ENCODE measurements at places on chromosomes 1 and 21.
A peak's percentile ranks its signal among the peaks of the same experiment; 100 is the strongest.

DNA sequence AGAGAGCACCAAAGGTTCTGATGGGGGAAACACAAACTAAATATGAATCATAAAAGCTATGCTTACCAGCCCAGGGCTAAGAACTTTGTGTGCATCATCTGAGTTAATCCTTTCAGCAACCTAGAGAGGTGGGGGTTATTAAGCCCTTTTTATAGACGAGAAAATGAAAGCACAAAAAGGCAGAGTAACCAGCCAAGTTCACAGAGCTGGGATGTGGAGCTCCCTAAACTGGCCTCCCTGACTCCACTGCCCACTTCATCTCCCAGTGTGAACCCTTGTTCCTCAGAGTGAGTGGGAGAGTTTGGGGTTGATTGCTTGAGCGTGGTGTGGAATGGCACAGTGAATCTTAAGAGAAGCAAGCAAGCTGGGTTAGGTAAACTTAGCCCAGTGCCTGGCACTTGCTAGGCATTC, 10.8 kb upstream of the BCAR3 start:
- DNase-seq = no peak

- DNase-seq = no peak
Observed at GRCh38 chr1:40880813-40881549, 18.8 kb upstream of the CITED4 start.

DNA sequence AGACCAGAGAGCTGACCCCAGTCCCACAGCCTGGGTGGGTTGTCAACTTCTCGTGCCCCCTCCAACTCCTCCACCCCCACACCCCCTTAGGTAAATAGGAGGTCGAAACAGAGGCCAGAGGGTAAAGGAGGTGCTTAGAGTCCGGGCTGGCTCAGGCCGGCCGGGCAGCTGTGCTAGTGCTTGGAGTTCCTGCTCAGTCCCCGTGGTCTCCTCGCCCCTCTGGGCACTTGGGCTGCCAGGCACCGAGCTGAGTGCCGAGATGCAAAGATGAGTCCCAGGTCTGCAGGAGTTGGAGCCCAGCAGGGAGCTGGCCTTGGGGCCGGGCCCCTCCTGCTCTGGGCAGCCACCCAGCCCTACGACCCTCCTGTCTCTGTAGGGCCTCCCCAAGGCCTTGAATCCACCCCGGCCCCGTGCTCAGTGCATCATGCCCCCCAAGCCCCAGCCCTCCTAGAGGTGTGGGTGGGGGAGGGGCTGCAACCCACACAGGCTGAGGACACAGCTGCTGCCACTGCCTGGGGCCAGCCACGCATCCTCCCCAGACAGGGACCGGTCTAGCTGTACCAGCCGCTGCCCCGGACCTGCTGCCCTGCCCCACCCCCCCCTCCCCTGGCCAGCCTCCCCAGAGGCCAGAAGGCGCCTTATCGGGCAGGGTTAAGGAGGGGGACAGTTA, 1.9 kb downstream of the SMIM1 start:
- no peak for DNase-seq

- no peak for DNase-seq
Observed at GRCh38 chr1:101967871-101968270, 28.9 kb downstream of the OLFM3 start.

DNA sequence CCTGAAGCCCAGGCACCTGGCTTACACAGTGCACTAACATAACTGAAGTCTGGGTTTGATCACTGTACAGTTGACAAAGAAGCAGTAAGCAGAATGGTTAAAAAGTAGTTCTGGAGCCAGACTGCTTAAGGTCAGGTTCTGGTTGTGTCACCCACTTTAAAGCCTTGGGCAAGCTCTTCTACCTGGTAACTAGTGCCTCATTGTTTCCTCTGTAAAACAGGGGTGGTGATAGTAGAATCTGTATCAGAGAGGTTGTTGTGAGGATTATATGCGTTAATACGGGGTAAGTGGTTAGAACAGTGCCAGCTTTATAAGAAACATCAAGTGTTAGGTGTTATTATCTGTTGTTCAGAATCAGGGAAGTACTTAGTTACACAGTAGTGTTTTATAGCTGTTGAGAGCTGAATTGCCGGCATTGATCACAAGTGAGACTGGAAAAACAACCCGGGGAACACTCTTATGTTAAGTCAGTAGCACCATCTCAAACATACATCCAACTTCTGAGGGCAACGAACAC, 3.7 kb downstream of the BACH1 start:
- peak; percentile 7 for DNase-seq

DNA sequence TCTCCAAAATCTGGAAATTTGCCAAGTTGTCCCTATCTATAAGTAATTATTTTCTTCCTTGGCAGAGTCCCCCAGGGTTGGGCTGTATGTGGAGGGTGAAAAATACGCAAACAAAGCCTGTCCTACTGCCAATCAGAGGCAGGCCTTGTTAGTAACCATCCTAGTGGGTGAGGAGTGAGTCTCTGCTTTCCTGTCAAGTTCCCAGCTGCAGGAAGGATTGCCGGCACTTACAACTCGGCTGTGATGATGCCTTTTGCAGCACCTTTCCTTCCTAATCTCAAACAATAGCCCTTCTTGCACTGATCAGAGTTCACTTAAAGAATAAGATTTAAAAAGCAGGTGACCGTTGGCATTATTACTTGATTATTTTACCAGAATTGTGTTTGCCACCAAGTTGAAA, 31.3 kb upstream of the FGGY start:
- DNase-seq = no peak

GRCh38 chr21:16159213-16159970, 429.6 kb downstream of the USP25 start:
- no peak for DNase-seq

DNA sequence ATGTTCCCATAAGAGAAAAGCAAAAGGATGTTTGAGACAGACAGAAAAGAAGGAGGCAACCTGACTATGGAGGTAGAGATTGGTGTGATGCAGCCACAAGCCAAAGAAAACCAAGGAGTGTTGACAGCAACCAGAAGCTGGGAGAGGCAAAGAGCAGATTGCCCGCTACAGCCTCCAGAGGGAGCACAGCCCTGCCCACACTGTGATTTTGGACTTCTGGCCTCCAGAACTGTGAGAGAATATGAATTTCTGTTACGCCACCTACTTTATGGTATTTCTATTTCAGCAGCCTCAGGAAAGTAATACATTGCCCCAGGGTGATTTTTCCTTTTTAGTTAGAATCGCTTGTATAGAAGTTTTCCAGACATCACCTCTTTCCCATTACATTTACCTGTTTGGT, 28.4 kb downstream of the SLAMF6 start:
- DNase-seq = no peak

GRCh38 chr1:157069601-157070000, 24.1 kb upstream of the ARHGEF11 start:
- DNase-seq = no peak

DNA sequence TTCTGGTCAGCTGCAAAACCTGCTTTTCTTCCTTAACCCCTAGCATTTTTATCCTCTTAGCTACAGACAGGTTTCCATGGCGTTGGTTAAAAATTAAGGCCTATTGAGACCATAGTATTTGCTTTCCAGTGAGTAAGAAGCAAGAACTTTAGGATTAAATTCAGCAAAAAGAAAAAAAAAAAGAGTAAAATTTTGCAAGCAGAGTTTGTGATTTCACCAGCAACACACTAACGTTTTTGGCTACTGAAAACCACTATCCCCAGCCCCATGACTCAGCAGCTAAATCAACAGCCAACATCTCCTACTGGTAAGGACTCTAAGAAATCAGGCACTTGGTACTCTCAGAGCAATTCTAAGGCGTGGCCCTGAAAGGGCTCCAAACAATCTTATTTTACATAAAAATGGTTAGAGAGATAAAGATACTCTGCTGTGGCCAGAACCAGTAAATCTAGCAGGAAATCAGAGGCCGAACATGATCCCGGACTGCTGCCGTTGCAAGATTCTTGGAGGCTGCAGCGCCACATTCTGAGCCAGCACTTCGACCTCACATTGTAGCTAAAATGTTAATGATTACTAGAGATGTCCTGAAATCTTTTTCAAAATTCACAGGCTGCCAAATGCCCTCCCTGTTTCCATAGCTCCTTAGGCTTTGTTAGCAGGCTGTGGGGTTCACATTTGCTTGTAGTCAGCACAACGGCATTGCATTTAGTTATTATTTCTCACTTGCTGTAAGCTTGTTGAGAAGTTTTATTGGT, 1.6 kb upstream of the ENO1 start:
- no peak for DNase-seq

DNA sequence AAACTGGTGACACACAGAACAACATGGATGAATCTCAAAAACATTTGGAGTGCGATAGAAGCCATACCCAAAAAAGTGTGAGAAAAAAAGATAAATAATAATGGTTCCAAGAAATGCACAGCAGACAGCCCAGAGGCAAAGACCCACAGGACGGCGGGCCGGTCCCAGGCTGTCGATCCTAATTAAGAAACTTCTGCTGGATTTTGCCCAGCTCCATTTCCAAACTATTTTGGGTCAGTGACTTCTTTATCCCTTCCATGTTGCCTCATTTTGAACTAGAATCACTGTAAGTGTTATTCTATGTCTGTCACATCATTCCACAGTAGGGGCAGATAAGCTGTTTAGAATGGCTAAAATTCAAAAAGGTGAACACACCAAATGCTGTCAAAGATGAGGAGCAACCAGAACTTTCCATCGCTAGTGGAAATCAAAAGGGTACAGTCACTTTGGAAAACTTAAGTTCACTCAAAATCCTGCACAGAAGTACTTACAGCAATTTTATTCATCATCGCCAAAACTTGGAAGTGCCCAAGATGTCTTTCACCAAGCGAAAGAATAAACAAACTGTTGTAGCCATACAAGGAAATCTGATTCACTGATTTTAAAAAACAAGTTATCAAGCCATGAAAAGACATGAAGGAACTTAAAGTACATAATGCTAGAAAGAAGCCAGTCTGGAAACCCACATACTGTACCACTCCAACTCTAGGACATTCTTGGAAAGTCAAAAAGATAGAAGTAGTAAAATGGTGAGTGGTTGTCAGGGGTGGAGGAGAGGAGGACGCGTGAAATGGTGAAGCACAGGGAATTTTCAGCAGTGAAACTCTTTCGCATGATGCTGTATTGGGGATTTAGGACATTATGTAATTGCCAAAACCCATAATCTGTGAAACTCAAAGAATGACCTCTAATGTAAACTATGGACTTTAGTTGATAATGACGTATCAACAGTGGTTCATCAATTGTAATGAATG, 7.5 kb downstream of the NBPF1 start:
- DNase-seq = no peak

DNA sequence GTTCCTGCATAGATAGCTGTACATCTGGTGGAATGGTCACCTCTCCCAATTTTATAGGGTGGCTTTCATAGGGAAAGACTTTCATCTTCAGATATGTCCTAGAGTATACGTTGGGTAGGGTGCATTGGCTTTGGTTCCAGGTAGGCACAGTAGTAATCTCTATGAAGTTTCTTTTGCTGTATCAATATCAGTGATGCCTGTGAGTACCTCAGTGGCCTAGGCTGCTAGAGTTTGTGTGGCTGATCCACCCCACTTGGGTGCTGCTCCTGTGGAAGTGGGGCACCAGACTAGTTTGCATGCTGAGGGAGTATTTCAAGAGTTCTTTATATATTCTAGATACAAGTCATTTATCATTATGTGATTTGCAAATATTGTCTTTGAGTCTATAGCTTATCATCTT, 370.5 kb upstream of the VAMP3 start:
- DNase-seq = no peak

GRCh38 chr1:179302070-179302469, 8.5 kb downstream of the SOAT1 start:
- DNase-seq = no peak

GRCh38 chr1:923991-924655, 400 bp downstream of the SAMD11 start:
- no peak for DNase-seq

GRCh38 chr1:241846862-241847539, 1.0 kb upstream of the EXO1 start:
- no peak for DNase-seq

DNA sequence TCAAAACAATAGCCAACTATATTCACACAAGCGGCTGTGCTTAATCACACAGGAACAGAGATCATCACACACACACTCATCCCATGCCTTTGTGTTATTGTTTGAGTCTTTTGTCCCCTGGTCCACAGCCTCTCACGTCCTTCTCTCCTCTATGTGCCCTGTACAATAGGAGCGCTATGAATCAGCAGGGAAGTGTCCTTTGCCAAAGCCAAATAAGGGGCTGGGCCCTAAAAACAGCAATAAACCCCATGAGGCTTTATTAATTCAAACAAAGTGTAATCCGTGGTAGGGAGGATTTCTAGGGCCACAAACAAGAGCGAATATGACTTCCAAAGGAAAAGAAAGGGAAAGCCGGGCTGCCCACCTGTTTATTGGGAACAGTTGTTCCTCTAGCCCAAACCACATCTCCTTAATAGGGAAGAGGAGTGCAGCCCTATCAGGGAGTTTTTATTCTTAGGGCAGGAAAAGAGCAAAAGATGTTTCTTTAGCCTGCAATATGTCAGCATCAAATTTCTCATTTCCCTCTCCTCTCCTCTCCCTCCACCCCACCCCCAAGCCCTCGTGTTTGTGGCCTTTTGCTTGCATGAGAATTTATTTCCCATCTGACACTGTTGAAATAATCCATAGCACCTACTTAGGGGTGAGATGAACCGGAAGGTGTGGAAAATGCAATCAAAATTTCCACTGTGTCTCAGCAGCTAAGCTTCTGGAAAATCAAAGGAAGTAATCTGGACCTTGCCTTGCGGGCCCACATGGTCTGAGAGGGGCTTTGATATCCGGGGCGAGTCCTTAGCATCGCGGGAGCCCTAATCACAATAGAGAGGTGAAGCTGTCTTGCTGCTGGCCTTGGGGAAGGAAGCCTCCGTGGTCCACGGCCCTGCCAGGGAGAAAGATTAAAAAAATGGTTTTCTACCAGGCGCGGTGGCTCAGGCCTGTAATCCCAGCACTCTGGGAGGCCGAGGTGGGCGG, 45.3 kb upstream of the ITPKB start:
- DNase-seq = peak; percentile 86

DNA sequence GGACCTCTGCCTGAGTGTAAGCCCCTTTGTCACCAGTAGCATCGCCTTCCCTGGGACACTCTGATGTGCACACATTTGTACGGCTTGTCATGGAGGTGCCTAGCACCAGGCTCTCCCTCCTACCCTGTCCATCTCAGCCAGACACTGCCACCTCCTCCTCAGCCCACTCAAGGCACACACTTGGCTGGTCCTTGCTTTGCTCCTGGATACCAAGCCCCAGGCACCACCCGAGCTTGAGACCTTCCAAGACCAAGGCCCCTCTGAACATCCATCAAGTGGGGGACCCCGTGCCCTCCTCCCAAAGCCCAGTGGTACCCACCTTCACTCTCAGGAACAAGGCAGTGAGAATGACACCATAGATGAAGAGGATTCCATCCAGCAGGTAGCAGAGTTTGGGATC, 78.0 kb downstream of the CD247 start:
- DNase-seq = no peak

- no peak for DNase-seq
Observed at GRCh38 chr1:38640371-38640770, 219.2 kb downstream of the RRAGC start.

- DNase-seq = no peak
Observed at GRCh38 chr1:82946096-82946605, 1052.8 kb downstream of the TTLL7 start.
